GM12891 (cell line): ENCODE measurements at places on chromosomes 1 and 21.

DNA sequence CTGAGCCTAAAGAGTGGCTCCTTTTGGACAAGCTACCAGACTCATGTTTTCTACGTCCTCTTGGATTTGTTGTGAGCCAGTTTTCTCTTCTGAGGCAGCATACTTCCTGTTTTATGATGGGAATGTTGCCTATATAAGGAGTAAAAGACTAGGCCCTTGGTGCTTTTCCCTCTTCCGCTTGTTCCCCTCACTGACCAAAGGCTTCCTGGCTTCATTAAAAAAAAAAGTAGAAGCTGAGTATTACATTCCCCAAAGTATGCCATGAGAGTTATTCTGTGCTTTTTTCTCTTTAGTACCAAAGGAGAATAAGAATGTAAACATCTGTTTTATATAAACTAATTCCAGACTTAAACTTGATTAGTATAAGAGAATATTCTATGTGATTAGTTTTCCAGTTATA lies 6.5 kb upstream of the HMCN1 start:
- DNase-seq = no peak

GRCh38 chr1:20735581-20736111 lies 3.1 kb upstream of the SH2D5 start:
- no peak for DNase-seq

- no peak for DNase-seq
These were observed 50.8 kb upstream of the ZNF326 start for GRCh38 chr1:89943846-89944781.

DNA sequence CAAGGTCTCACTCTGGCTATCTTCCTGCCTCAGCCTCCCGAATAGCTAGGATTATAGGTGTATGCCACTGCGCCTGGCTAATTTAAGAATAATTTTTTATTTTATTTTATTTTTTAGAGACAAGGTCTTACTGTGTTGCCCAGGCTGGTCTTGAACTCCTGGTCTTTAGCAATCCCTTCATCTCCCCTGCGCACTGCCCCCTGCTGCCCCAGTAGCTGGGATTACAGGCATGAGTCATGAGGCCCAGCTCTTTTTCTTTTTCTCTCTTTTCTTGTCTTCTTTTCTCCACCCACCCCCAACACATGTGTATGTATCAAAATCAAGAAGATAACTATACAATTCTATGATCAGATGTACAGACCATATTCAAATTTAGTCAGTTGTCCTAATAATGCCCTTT lies 87.2 kb downstream of the PEX14 start:
- DNase-seq = no peak

GRCh38 chr1:248710305-248710900 lies 7.8 kb upstream of the OR14I1 start:
- DNase-seq = no peak

DNA sequence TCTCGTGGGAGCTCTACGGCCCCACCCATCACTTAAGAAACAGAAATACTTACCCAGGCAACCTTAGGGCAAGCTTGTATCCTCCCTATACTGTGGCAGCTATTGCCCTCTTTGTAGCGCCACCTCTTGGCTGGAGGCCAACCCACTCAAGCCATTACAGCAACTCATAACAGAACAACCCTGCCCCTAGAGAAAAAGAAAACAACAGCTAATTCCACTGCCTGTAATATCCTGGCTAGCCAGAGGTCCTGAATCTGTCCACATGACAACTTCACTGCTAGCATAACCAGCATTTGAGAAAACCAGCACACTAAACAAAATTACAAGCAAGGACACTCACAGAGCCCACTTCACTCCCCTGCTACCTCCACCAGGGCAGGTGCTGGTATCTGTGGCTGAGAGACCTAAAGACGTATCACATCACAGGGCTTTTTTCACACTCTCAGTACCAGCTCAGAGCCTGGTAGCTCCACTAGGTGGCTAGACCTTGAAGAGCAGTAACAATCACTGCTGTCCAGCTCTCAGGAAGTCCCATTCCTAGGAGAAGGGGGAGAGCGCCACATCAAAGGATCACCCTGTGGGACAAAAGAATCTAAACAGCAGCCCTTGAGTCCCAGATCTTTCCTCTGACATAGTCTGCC lies 14.5 kb upstream of the MX1 start:
- no peak for DNase-seq

- DNase-seq = no peak
These were observed 341.8 kb downstream of the LMX1A start for GRCh38 chr1:165014753-165015152.

- DNase-seq = no peak
These were observed 6.8 kb downstream of the ATG4C start for GRCh38 chr1:62790716-62791115.

DNA sequence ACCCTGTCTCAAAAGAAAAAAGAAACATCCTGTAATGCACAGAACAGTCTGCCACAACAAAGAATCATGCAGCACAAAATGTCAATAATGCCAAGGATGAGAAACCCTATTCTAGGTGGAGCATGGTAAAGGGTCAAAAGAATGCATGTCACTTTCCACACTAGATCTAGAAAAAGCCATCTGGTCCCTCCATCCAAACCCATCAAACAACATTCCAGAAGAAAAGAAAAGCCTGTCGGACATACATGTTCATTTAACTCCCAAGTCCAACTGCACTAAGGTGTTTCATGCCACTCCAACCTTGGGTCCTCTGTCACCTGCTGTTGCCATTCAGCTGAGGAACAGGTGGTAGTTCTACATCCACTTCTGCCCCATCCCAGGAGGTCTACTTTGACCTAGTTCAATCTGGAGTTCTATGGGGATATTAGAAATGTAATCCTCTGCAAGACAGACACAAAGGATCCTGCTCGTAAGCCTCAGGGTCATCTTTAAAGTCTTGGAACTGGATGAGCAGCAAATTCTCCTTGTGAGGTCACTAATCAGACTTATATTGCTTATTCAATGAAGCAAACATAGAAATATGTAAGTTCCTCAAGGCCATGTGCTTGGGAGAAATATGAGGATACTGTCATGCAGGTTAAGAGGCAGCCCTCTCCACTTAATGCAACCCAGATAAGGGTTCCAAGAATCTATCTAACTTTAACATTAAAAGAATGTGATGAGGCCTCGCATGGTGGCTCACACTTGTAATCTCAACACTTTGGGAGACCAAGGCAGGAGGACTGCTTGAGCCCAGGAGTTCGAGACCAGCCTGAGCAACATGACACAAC lies 3.7 kb downstream of the DEDD start:
- DNase-seq = no peak

GRCh38 chr21:42621819-42622177 lies 31.6 kb upstream of the PDE9A start:
- no peak for DNase-seq

GRCh38 chr1:149934356-149934755 lies 2.3 kb downstream of the MTMR11 start:
- DNase-seq = no peak

DNA sequence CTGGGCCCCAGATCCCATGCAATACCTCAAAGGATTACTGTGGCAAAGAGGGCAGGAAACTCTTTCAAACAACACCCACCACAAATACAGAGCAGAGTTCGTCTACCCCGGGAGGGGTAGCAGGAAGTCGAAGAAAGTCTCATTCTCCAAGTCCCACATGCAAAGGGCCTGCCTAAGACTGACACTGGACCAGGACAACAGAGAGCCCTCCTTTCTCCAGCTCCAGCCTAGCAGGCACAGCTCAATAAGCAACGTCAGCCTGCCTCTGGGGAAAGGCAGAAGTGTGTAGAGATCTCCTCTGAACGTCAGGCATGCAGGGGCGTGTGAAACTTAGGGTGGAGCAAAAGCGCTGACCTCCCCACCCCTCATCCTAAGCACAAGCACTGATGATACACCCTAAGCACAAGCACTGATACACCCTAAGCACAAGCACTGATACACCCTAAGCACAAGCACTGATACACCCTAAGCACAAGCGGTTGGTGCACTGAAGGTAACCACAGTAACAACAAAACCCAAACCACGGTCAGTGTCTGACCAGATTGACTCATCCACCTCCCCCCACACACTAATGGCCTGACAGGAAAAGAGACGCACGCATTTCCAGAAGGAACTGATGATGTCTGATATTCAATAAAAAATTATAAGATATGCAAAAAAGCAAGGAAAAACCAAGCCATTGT lies 1.3 kb downstream of the KRTAP12-3 start:
- DNase-seq = no peak

DNA sequence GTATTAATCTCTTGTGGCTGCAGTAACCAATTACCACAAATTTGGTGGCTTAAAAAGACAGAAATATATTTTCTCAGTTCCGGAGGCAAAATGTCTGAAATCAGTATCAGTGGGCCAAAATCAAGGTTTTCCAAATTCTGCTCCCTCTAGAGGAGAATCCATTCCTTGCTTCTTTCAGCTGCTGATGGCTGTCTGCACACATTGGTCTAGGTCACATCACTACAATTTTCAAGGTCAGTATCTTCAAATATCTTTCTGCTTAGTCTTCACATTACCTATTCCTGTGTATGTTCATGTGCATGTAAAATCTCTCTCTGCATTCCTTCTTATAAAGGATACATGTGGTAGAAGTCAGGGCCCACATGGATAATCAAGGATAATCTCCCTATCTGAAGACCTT lies 999.4 kb downstream of the KCNT2 start:
- DNase-seq = no peak

DNA sequence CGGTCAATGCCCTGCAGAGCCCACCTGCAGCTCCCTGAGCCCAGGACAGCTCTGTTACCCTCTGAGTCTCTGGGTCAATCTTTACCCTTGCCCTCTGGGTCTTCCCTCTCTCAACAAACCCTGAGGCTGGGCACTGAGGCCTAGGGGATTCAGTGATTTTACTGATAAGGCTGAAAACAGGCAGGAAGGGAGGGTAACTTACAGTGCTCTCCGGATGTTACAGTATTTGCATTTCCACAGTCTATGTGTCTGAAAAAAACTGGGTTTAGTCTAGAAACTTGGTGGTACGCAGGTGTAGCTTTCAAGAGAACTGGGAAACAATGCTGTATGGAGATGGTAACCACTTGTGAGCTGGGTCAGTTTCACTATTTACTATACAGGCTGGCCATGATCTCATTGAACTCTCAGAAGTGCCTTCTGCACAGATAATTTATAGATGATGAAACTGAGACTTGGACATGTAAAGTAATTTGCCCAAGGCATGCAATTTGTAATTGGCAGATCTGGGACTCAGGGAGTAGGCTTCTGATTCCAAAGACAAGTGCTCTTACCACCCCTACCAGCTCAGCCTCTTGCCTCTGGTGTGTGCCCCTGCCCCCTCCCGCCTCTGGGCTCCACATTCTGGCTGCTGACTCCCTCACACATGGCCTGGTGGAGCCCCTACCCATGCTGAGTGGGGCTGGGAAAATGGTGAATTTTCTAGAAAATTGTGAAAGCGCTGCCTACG lies 48.8 kb downstream of the TENT5C start:
- no peak for DNase-seq

GRCh38 chr1:240914506-240914905 lies 302.6 kb upstream of the GREM2 start:
- DNase-seq = no peak

DNA sequence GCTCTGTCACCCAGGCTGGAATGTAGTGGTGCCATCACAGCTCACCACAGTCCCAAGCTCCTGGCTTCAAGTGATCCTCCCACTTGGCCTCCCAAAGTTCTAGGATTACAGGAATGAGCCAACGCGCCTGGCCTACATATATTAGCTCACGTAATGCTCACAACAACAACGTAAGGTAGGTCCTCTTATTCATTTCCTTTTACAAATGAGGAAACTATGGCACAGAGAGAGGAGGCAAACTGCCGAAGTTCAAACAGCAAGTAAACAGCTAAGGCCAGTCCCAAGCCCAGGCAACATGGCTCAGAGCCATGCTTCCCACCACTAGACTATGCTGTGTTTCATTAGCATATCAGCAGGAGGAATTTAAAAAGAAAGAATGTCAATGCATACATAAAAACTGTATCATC lies 284.4 kb downstream of the VAV3 start:
- no peak for DNase-seq

DNA sequence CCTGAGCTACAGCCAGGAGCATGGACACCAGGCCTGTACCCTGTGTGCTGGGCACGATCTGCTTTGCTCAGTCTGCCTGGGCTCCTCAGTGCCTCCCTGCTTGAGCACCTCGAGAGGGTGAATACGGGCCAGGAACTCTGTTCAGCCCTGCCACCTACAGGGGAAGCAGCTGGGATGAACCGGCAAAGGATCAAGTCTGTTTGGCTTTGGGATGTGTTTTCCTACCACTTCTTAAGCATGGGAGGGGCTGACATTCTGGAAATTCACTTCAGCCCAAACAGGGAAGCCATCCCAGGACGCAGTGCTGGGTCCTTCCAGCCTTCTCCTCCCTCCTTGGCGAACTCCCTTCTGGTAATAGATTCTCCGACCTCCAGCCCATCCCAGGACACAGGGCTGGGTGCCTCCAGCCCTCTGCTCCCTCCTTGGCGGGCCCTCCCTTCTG lies 55.8 kb upstream of the SELENON start:
- no peak for DNase-seq

DNA sequence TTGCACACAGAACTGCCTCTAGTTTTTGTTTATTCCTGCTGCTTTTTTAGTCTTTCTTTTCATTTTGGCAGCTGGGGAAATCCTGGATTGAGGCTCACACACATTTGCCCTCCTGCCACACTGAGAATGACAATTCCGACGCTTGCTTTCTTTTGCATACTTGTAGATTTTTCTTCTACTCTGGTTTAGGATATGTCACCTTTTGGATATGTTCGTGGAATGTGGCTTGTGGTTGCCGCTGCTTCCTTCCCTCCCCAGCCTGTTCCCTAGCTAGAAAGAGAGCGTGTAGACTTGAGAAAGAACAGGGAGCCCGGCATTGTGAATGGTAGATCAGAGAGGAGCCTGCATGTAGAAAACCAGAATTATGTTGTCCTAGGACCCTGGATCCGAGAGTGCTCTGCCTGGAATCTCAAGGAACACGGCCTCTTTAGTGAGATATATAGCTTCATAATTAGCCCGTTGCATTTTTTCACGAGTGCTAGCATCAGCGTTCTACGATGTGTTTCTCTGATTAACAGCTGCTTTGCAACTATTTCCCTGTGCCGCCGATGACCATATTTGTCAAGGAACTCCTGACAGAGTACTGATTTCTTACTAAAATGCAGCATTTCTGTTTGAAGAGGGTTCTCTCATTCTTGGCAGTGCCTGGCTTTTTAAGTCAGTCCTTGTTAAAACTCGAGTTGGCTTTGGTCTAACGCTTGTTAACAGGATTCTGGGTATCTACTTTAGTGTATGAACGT lies 56.2 kb downstream of the PEX14 start:
- no peak for DNase-seq

- no peak for DNase-seq
These were observed 9.3 kb downstream of the IRF2BP2 start for GRCh38 chr1:234600418-234601281.

- DNase-seq = no peak
These were observed 12.5 kb upstream of the KCNA2 start for GRCh38 chr1:110618668-110619067.

GRCh38 chr1:31102501-31102950 lies 37.0 kb upstream of the PUM1 start:
- DNase-seq = no peak

DNA sequence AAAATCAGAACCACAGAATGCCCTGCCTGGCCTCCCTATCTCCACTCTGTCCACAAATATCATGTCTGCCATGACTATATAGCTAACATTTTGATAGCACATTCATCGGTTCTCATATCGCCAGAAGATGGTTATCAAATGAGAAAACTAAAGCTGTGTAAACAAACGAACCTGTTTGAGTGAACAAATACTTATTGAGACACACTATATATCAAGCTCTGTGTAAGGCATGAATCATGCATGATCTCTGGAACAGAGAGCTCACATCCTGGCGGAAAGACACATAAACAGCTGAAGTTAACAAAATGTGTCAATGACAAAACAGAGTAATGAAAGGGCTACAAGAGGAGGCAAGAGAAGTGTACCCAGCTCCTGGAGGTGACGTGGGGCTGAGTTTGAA lies 13.1 kb downstream of the KCND3 start:
- DNase-seq = no peak

GRCh38 chr1:117105722-117106121 lies 15.8 kb downstream of the TRIM45 start:
- DNase-seq = no peak
